ENCODE measurements at places on chromosomes 3 and 15.
A peak's percentile ranks its signal among the peaks of the same experiment; 100 is the strongest.

DNA sequence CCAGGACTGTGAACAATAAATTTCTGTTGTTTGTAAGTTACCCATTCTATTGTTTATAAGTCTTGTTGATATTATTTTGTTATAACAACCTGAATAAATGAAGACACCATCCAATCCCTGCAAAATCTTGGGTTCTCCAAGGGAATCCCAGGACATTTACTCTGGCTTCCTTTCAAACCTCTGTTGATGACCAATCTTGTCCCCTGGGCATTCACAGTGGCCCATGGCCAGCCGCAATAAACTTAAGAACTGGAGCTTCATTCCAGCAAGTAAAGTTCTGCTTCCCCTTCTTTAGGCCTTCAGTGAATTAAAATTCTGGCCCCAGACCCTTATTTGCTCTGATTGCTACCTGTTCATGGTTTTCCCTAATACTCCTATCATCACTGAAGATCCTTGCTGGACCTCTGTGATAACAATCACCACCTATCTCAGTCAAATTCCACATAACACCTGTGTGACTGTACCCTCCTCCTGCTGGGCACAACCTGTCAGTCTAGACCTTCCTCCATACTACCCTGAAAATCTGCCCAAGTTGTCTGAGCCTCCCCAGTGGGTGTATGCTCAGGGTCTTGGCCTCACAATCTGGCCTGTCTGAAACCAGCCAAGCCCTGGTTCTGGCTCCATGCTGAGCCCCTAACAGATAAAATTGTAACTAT lies 153.1 kb downstream of the SEMA6D start:
- no peak for DNase-seq

- DNase-seq: no peak
These were observed 39.3 kb downstream of the EDEM1 start for GRCh38 chr3:5226783-5227182.

DNA sequence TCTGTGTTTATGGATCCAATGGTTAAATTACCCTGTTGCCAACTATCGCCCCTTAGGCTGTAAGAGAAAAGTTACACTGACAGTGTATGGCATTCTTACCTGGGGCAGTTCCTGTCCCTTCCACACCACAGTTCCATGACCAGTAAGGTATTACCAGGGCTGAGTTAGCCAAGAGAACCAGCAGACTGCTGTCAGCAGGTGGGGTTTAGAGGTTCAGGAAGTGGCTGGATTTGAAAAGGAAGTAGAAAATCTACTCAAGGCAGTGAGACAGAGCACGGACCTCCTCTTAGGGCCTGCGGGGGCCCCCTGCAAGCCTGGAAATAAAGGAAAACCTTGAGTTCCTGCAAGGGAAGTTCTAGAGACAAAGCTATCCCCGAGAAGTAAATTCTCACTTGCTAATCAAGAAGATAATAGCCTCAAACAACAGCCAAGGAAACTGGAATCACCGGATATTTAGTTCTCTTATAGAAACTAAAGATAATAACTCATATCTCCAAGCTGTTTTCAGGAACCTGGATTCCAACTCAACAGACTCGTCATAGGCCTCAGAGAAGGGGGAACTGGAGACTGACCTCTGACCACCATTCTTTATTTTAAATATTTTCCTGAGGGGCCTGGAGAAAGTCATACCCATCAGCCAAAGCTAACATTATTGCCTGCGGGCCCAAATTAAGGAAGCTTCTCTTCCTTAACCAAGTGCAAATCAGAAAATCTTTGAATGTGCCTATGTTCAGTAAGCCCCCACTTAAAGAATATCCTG lies 161.7 kb downstream of the ANXA2 start:
- DNase-seq: no peak

DNA sequence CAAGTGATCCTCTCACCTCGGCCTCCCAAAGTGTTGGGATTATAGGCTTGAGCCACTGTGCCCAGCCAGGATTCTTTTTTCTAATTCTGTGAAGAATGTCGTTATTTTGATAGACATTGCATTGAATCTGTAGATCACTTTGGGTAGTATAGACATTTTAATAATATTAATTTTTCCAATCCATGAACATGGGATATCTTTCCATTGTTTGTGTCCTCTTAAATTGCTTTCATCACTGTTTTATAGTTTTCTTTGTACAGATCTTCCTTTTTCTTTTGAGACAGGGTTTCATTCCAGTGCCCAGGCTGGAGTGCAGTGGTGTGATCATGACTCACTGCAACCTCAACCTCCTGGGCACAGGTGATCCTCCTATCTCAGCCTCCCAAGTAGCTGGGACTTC lies 11.6 kb upstream of the KCTD6 start:
- DNase-seq: no peak

- DNase-seq: peak; percentile 89
These were observed at the start of gene EDC3 for GRCh38 chr15:74695597-74696397. TSS of gene EDC3 (minus strand) at chr15:74696024. CDS start at chr15:74675124, 20,900 bp downstream.

- DNase-seq: no peak
These were observed 2.6 kb upstream of the PYGO1 start for GRCh38 chr15:55590788-55591187.

DNA sequence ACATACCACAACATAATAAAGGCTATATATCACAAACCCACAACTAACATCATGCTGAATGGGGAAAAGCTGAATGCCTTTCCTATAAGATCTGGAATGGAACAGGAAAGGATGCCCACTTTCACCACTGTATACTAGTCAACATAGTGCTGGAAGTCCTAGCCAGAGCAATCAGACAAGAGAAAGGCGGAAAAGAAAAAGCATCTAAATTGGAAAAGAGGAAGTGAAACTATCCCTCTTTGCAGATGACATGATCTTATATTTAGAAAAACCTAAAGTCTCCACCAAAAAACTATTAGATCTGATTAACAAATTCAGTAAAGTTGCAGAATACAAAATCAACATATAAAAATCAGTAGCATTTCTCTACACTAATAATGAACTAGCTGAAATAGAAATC lies 14.6 kb upstream of the PIK3CA start:
- no peak for DNase-seq

- DNase-seq: no peak
These were observed 380 bp downstream of the MYLK start for GRCh38 chr3:123883701-123884202.

DNA sequence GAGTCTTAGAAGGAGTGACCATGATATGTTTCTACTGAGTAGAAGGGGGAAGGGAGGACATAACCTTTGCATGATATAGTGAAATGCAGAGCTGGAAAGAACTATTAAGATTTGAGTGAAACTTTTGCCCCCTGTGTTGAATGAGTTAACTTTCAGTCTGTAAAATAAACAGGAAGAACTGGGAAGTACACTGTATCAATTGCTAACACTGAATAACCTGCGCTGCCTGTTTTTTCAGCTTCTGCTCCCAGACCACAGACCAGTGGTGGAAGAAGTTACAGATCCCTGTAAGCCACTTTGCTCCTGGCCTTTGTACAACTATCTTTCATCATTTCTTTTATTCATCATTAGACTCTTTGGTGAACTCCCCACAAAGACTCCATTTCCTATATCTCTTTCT lies 3.6 kb upstream of the LRCH3 start:
- DNase-seq: no peak

GRCh38 chr3:143837076-143837475 lies 11.2 kb downstream of the SLC9A9 start:
- no peak for DNase-seq

GRCh38 chr3:133197619-133198018 lies 159.4 kb downstream of the TMEM108 start:
- no peak for DNase-seq

DNA sequence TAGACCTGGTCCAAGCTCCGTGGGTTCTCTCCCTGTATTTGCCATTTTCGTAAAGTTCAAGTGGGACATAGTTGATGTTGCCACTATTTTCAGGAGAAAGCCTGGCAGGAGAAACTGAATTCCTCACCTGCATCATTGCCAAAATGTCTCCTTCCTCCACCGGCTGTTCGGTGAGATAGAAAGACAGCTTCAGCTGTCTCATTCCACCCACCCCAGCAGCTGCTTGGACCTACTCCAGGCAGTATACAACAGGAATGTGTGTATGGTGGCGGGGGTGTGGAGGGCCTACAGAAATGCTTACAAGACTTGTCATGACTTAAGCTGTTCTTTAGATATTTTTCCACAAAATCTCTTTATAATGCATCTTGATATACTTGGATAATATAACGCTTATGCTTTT lies 132.7 kb upstream of the RAP2B start:
- no peak for DNase-seq

DNA sequence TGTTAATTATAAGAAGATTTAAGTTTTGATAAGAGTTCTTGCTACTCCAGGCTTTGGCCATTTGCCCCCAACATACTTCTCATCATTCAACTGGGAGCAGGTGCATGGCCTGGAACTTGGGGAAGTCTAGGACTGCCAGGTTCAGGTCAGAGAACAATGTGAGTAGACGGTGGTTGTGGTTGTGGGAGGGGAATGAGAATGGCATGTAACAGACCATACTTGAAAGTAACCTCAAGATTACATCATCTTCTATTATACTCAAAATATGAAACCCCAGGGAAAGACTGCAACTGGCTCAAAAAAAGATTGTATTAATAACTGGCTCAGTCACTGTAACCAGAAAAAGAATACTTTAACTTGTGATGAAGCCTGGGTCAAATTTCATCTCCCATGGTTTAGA lies 364.9 kb upstream of the DPPA4 start:
- DNase-seq: peak; percentile 29

GRCh38 chr3:185409957-185410356 lies 47.0 kb downstream of the MAP3K13 start:
- no peak for DNase-seq

GRCh38 chr15:41905036-41905793 lies 11.4 kb upstream of the SPTBN5 start:
- DNase-seq: no peak

GRCh38 chr3:105349684-105350387 lies 16.9 kb upstream of the ALCAM start:
- no peak for DNase-seq

GRCh38 chr3:13690636-13691035 lies 141.7 kb downstream of the FBLN2 start:
- DNase-seq: no peak

DNA sequence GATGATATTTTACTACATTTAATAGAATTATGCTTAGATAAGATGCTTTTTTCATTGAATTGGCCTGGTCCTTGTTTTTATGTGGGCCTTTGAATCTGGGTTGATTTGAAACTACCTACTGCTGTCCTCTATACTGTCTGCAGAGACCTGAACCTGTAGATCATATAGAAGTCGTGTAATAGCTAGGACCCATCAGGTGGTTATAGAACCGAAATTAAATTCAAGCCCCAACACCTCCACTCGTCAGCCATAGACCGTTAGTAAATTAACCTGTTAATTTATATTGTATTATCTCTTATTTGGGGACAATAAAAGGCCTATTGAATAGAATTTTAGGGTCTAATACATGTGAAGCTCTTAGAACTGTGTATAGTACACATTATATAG lies 108.4 kb downstream of the MBNL1 start:
- DNase-seq: no peak

DNA sequence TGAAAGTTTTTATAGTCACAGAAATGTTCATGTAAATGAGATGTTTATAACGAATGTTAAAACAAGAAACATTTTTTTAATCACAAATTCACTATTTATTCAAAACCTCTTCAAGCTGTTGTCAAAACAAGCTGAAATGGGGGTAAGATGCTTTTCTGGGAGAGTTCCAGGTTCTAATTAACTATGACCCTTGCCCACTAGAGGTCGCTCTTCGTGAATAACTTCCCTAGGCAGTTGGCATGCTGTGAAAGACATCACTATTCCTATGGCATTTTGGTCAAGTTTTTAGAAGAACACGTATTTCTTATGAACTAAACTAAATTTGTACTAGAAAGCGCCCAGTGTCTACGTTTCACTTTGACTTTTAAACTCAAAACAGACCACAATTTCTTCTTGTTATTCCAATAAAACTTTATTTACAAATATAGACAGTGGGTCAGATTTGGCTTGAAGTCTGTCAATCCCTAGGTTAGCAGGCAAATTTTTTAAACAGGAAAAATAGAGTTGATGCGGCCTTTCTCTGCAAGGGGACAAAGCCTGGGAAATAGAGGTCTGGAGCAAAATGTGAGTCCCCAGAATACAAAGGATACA lies 62.8 kb upstream of the CMTM8 start:
- DNase-seq: peak; percentile 27

DNA sequence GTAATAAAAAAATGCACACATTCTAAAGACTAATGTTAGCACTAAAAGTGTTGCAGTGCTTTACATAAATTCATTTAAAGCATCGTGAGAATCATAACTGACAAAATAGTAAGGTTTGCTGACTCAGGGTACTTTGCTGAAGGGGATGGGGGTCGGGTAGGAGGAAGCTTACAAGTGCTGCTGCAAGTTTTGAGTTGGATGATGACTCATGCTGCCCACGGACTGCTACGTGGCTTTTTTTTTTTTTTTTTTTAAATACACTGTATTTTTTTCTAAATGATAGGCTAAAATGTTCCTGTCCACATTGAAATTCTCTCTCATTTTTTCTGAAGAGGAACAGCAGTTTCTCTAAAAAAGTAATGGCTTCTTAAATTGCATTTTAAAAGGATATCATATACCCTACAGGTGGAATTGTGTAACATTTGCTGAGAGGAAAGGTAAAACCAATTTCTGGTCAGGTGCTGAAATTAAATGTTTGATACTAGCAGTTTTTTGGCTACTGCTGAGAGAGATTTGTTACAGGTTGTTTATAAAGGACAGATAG lies 2.2 kb downstream of the MAPK6 start:
- DNase-seq: peak; percentile 65

- no peak for DNase-seq
These were observed 14.9 kb upstream of the ULK3 start for GRCh38 chr15:74857671-74858368.

DNA sequence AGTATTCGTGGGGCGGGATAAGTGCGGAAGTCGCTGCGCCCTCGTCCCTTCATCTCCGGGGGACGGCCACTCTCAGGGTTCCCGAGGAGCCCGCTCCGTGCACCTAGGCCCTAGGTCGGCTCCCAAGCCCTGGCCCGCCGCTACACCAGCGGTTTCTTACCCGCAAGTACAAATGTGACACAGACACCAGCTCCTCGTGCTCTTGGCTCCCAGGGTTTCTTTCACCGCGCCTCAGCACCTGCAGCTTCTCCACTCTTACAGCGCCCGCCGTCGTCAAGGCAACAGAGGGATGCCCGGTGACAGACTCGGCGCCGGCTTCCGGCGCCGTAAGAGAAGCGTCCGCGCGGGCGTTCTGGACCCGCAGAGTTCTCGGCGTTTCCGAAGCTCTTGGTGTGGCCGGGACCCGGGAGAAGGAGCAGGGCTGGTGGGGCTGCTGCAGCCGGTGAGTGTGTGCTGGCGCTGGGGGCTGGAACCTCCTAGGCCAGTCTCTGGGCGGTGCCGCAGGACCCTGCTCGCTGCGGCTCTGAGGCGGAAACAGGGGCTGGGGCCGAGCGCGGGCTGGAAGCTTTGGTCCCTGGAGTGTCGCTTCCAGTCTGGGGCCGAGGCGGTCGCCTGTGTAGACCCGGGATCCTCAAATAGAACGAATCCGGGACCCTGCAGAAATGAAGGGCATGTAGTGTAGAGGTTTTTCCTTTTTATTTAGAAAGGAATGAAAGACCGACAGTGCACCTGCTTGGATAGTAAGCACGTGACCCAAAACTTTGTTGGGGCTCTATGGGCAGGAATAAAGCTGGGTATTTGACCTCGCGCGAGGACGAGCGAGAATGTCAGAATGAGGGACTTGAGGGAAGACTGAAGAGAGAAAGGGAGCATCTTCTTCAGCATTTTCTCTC lies 155.4 kb upstream of the GOLGA6L4 start:
- peak; percentile 66 for DNase-seq
